Astrocyte of the cerebellum (primary cell): ENCODE measurements at places on chromosomes 1 and 21.

GRCh38 chr1:41844255-41844654 is 74.5 kb downstream of the HIVEP3 start:
- no peak for DNase-seq

GRCh38 chr1:232921381-232921780 is 29.0 kb upstream of the NTPCR start:
- no peak for DNase-seq

DNA sequence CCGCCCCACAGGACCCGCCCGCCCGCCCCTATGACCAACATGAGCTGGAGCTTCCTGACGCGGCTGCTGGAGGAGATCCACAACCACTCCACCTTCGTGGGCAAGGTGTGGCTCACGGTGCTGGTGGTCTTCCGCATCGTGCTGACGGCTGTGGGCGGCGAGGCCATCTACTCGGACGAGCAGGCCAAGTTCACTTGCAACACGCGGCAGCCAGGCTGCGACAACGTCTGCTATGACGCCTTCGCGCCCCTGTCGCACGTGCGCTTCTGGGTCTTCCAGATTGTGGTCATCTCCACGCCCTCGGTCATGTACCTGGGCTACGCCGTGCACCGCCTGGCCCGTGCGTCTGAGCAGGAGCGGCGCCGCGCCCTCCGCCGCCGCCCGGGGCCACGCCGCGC is 7.9 kb upstream of the IBA57 start:
- no peak for DNase-seq

DNA sequence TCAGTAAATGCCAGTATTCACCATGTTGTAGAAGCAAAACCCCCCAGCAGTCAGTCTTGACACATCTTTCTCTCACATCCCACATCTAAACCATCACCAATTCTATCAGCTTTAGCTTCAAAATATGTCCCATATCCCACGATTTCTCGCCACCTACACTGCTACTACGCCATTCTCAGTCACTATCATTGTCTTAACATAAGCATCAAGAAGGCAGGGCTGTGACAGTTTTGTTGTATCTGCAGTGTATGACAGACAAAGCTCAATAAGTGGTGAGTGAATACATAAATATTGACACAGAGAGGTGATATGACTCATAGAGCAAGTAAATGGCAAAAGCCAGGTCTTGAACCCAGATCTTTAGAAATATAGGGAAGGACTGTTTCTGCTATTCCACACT is 59.9 kb downstream of the JAK1 start:
- DNase-seq, result no peak

DNA sequence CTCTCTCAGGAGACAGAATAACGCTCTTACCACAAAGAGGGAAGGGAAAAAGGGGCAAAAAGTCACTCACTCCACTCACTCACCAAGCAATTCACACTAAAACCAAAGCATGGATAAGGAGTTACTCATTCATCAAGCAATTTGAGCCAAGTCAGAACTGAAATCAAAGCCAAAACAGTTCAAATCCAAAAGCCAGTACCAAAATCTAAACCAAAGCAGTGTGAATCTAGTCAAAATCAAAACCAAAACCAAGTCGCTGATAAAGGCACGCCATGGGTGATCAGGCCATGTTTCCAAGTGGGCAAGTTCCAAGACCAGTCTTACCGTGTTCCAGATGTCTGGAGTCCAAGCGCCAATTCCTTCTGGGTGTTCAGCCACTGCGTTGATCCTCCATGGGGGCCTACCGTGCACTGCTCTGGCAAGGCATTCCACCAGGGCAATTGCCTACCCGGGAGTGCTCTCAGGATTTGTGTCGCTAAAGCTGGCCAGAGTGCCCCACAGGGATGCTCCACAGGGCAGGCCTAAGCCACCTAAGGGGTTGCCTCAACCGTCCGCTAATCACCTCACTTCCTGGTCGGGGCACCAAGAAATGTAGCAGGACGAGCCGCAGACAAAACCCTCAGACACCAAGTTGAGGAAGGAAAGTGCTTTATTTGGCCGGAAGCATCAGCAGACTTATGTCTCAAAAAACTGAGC is 142.3 kb downstream of the TRIM33 start:
- no peak for DNase-seq
